ENCODE measurements at places on chromosomes 4 and X. TPM values are rescaled to one million over a fixed set of nuclear protein-coding genes. Genes with fewer than 3 reads are reported as not detected.
A peak's percentile ranks its signal among the peaks of the same experiment; 100 is the strongest.

- no peaks in the 10 kb centered on the region for H3K27me3 ChIP-seq
- no peaks in the 10 kb centered on the region for H3K36me3 ChIP-seq
- peaks cover under 1% of the 10 kb centered on the region for H3K4me1 ChIP-seq
- H3K27ac ChIP-seq = no peak overlapping the region
Observed at GRCh38 chr4:150131581-150132228, 53.5 kb downstream of the DCLK2 start.

- no peak overlapping the region for H3K27ac ChIP-seq
- H3K27me3 ChIP-seq = no peaks in the 10 kb centered on the region
- no peak overlapping the region for H3K4me3 ChIP-seq
- no peaks in the 10 kb centered on the region for H3K36me3 ChIP-seq
- H3K4me1 ChIP-seq = no peaks in the 10 kb centered on the region
Observed at GRCh38 chr4:10728016-10728415, 43.4 kb upstream of the CLNK start.

The GLRA2 gene
- total RNA-seq = not detected

The MGARP gene
- total RNA-seq = 305 TPM

DNA sequence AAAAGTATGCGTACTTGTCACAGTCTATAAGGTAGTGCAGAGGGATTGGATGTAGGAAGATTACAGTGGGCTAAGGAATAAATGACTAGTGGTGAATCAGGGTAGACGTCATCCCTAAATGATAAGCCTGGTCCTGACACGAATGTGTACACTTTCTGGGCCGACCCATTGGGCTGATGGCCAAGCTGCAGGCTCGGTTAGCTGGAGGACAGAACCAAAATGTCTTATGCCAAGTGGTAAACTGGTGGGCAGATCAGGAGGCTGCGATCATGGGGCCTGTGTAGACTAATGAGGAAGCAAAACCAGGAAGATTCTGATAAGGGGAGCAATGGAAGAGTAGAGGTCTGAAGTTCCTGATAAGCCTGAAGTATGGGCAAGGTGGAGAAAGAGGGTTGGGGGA is 272.8 kb upstream of the GATB start:
- peaks cover 16% of the 10 kb centered on the region for H3K4me1 ChIP-seq
- peak; percentile 80 for DNase-seq
- H3K36me3 ChIP-seq = no peaks in the 10 kb centered on the region
- H3K4me3 ChIP-seq = no peak overlapping the region

The CSAG3 gene
- not detected for total RNA-seq

The BEND2 gene
- total RNA-seq = not detected

The KCNE5 gene
- total RNA-seq = 0.57 TPM

GRCh38 chr4:186240848-186241491 is 13.7 kb downstream of the KLKB1 start:
- H3K27me3 ChIP-seq = no peaks in the 10 kb centered on the region
- no peak for DNase-seq
- no peaks in the 10 kb centered on the region for H3K4me1 ChIP-seq

GRCh38 chr4:113738251-113738650 is 23.3 kb downstream of the CAMK2D start:
- no peak overlapping the region for H3K4me3 ChIP-seq
- H3K36me3 ChIP-seq = no peaks in the 10 kb centered on the region
- peaks cover 16% of the 10 kb centered on the region for H3K4me1 ChIP-seq
- no peak overlapping the region for H3K27ac ChIP-seq

GRCh38 chr4:122548452-122548851 is 72.4 kb downstream of the IL21 start:
- no peaks in the 10 kb centered on the region for H3K27me3 ChIP-seq
- H3K27ac ChIP-seq = no peak overlapping the region
- H3K4me3 ChIP-seq = no peak overlapping the region

The PDE6B gene
- total RNA-seq = not detected

- no peaks in the 10 kb centered on the region for H3K4me1 ChIP-seq
- H3K36me3 ChIP-seq = peaks cover 17% of the 10 kb centered on the region
- H3K4me3 ChIP-seq = no peak overlapping the region
- DNase-seq = peak; percentile 9
- H3K27ac ChIP-seq = no peak overlapping the region
- H3K27me3 ChIP-seq = no peaks in the 10 kb centered on the region
Observed at GRCh38 chr4:145132511-145133098, 34.5 kb downstream of the ABCE1 start.

GRCh38 chrX:137101273-137101990 is 67.6 kb upstream of the GPR101 start:
- H3K4me1 ChIP-seq = no peaks in the 10 kb centered on the region
- H3K36me3 ChIP-seq = no peaks in the 10 kb centered on the region
- H3K4me3 ChIP-seq = no peak overlapping the region
- DNase-seq = no peak
- H3K27me3 ChIP-seq = peaks cover 31% of the 10 kb centered on the region

DNA sequence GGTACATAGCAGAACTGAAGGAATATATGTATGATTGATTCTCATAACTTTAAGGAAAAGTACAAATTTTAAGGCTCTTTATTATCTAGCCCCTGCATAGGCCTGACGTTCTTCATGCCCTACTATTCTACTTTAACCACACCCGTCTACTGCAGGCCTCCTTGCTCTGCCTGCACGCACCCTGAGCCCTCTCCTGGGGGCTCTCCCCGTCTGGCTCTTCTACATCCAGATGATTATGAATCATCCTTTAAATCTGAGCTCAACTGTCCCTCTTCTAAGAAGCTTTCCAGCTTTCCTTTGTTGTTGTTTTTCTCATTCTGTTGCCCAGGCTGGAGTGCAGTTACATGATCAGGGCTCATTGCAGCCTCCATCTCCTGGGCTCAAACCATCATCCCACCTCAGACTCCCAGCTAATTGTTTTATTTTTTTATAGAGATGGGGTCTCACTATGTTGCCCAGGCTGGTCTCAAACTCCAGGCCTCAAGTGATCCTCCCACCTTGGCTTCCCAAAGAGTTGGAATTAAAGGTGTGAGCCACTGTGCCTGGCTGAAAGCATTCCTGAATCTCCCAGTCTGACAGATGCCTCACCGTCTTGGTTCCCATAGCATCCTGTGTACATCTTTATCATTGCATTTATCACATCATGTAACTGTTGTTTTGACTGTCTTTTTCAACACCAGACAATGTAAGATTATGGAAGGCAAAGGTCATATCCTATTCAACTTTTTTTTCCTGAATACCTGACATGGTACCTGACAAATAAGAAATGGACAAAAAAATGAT is 89.2 kb downstream of the WDFY3 start:
- no peak overlapping the region for H3K4me3 ChIP-seq
- peaks cover 5% of the 10 kb centered on the region for H3K4me1 ChIP-seq

Measured in adrenal gland (tissue), 19 donors.